ENCODE measurements at places on chromosomes 7 and 10. TPM values are rescaled to one million over a fixed set of nuclear protein-coding genes. Genes with fewer than 3 reads are reported as not detected.

Gene TBXAS1
- total RNA-seq = 0.20 TPM

Gene DNAJC12
- total RNA-seq = 6.3 TPM

Gene SLC13A1
- not detected for total RNA-seq

Gene NXPH1
- total RNA-seq = not detected

Gene C10orf143
- total RNA-seq = 0.40 TPM

Gene SH2D4B
- total RNA-seq = not detected

Gene NUP42
- 19.2 TPM for total RNA-seq

Gene CDHR1
- under 0.01 TPM for total RNA-seq

Gene FXYD4
- not detected for total RNA-seq

Gene CPVL
- total RNA-seq = 0.22 TPM

Gene GPR146
- total RNA-seq = 24.0 TPM

Gene HDAC9
- 5.0 TPM for total RNA-seq

Gene TCAF1
- 32.7 TPM for total RNA-seq

Gene MKX
- total RNA-seq = 0.20 TPM

Gene TYSND1
- total RNA-seq = 3.5 TPM

Gene GET4
- 34.2 TPM for total RNA-seq

Gene CARD11
- 3.1 TPM for total RNA-seq

Gene AKR1C4
- total RNA-seq = not detected

Gene POU6F2
- total RNA-seq = not detected

Gene CLDN15
- 1.3 TPM for total RNA-seq
